KBM-7 (cell line): ENCODE measurements at places on chromosomes 13 and 19.

GRCh38 chr19:31589109-31589508, 239.9 kb upstream of the TSHZ3 start:
- no peak for DNase-seq

DNA sequence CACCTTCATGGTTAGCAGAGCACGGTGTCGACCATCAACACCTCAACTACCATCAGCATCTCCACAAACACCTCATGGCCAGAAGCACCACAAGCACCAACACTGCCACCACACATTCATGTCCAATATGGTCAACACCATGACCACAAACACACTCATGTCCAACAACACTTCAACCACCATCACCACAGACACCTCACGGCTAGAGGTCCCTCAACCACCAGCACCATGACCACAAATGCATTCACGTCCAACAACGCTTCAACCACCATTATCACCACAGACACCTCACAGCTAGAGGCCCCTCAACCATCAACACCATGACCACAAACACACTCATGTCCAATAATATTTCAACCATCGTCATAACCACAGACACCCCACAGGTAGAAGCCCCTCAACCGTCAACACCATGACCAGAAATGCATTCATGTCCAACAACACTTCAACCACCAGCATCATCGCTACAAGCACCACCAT, 10.2 kb downstream of the TRAPPC5 start:
- DNase-seq, result no peak

GRCh38 chr13:49082653-49083536, 107.2 kb downstream of the FNDC3A start:
- DNase-seq, result no peak

DNA sequence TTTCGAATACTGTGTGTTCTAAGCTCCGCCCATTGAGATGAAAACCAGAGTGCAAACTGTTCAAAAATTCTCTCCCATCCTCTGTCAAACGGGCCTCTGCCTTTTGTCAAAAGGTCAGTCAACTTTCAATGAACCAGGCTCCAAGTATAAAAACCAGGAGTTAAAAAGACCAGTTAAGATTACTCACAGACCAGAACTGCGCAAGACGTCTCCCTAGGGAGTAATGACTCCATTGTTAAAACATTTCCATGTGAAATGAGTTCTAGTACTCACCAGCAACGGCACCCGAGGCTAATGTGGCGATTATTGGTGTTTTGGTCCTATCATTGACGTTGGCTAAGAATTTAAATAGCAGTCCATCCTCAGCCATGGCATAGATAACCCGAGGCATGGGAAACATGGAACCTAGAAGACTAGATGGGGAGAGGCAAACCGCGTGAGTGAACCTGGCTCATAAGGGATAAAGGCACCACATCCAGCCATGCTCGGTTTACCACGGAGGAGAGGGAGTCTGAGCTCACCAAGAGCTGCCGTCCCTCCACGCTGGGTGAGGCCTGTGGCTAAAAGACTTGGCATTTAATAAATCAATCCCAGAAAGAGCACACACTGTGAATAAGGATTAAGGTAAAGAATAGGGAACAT, 73.3 kb downstream of the SLC7A1 start:
- DNase-seq, result no peak

DNA sequence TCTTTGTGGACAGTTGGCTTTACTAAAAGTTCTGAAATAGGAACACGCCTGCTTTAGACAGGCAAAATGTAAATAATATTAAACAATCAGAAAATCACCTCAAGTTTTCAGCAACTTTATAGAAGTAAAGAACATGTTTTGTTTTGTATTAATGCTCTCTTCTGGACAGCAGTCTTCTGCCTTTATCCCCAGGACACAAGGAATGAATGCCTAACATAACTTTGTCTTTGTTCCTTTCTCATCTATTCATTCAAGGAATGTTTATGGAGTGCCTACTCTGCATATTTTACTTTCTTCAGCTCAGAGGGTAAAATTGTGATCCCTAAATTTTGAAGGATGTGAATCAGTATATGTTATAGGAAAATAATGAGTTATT, 325.4 kb downstream of the FOXO1 start:
- DNase-seq, result no peak

DNA sequence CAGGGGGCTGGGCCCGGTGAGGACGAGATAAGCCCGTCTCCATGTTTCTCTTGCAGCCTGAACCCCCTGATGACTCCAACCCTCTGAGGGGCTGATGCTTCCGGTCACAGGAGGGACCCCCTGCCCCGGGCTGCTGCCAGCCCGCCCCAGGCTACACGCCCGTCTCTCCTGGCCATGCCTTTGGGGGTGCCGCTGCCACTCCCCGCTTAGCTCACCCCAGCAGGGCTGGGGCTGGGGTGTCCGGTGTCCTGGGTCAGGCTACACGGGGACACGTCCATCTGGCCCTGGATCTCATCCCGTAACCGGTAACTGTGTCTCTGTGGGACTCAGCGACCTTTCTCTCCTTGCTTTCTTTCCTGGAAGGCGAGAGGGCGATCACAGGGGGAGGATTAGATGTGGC, 40.8 kb downstream of the GADD45B start:
- DNase-seq, result no peak

DNA sequence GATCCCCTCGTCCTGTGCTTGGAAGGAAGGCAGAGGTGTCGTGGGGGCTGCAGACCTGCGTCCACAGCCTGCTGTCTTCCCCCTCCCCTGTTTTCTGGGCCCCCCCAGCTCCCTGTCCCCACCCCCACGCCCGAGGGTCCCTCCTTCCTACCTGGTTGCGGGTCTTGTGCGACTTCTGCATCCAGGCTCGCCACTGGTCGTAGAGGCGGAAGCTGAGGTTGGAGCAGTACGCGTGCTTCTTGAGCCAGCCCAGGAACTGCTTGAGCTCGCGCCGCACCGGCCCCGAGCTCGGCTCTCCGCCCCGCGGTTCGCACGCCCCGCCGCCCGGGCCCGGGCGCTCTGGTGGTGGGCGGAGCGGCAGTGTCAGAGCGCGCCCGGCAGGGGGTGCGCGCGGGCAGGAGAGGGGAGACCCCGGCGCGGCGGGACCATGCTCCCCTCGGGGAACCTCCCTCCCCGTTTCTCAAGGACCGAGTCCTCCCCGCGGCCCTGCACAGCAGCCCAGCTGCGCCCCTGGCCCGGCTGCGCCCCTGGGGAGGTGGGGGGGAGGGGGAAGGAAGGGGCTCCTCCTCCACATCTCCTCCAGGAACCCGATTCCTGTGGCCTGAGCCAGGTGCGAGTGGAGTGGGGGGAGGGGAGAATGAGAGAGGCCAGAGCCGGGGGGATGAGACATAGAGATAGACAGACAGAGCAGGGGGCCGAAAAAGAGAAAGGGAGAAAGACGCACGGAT, 5.7 kb downstream of the REX1BD start:
- DNase-seq, result peak; percentile 83

GRCh38 chr19:16289594-16289993, 35.0 kb upstream of the KLF2 start:
- no peak for DNase-seq

- no peak for DNase-seq
Measured at GRCh38 chr19:8386990-8387389, 3.2 kb upstream of the RAB11B start.

- DNase-seq, result peak; percentile 52
Measured at GRCh38 chr19:8161135-8161646, 11.8 kb upstream of the FBN3 start.

DNA sequence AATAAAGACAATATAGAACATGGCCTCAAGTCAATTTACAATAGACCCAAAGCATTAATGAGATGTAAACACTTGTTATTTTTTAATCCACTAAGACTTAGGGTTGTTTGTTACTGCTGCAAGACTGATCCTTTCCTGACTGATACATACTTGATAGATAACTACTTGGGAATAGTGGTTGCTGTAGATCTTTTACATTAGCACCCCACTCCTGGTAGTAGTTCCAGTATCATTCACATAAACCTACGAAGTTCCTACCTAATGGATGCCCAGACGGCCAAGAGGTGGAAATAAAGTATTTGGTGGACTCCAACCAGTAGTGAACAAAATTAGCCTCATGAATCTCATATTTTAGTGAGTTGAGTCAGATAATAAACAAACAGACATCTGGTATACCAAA, 26.9 kb downstream of the ADGRE1 start:
- DNase-seq, result no peak

- no peak for DNase-seq
Measured at GRCh38 chr13:47853236-47853635, 147.8 kb downstream of the SUCLA2 start.

DNA sequence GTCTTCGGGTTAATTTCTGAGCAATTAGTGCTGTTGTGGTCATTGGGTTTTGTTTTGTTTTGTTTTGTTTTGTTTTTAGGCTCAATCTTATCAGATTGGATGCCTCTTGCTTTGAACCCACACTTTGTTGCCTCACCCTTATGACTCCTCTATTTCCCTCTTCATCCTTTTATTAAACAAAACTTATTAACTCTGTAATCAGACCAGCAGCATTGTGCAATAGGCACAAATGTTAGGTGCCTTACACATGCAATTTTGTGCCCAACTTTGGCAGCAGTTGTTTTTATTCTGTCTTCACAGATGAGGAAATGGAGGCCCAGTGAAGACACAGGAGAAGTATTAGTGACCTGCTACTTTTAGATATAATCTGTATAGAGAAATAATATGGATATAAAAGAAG, 377.7 kb downstream of the KCNRG start:
- no peak for DNase-seq

- DNase-seq, result no peak
Measured at GRCh38 chr19:5396963-5397362, 56.4 kb upstream of the PTPRS start.

GRCh38 chr13:34344816-34345215, 526.9 kb downstream of the RFC3 start:
- no peak for DNase-seq

DNA sequence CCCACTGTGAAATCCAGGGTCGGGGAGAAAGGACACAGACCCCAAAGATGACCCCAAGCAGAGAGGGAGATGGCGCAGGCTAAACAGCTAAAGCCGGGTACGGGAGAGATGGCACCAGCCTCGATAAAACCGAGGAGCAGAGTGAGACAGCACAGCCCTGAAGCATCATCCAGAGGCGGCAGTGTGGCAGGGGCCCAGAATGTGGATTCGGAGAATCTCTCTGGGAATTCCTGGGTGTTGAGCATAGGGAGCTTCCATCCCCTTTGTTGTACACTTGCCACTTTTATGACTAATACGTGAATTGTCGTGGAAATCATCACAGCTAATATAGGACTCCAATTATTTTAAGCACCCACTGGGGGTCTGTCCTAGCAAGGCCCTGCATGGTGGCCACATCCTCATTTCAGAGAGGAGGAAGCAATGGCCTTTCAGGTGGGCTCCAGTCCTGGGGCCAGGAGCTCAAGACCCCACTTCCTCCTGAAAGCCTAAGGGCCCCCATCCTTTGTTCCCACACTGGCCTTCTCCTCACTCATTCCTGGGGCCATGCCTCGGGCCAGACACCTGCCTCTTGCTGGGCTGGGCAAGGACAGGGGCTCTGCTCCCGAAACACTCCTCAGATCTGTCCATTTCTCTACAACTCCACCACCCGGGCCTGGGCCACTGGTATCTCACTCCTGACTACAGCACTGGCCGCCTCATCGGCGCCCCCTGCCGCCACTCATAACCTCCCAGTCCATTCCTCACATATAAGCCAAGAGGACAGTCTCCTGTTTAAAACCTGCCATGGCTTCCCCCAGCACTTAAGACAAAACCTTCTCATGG, 29.3 kb upstream of the ATP1A3 start:
- peak; percentile 49 for DNase-seq

DNA sequence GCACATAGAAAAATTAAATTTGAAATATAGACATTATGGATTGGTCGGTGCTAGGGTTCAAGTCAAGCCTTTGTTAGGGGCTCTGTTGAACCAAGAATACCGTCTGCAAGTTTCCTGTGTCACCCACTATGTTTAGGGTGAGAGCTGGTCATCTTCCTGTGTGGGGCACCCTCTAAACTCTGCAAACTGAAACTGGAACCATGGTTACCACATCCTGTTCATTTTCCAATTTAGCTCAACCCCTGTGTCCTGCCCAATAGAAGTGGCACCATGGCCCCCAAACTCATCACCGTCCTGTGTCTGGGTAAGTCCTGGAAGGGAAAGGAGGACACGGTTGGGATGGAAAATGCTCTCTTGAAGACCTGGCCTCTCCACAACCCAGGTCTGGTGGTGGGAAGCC, 29.9 kb downstream of the LAIR2 start:
- DNase-seq, result no peak

DNA sequence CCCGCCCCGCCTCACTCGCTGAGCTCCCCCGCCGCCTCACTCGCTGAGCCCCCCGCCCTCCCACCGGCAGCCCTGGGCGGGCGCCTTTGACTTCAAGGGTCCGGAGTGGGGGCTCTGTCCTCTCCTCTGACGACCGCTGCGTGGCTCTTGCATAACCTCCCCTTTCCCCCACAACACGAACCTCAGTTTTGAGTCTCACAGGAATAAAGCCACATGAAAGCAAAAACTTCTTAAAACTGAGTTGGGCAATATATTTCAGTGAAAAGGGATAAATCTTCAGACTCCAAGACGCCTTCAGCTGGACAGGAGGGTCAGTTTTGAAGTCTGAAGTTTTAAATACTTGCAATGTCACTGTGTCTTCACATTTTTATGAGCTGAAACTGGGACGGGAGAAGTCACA, 70.6 kb upstream of the C13orf46 start:
- no peak for DNase-seq

- no peak for DNase-seq
Measured at GRCh38 chr13:84574851-84575250, 692.6 kb upstream of the SLITRK1 start.

DNA sequence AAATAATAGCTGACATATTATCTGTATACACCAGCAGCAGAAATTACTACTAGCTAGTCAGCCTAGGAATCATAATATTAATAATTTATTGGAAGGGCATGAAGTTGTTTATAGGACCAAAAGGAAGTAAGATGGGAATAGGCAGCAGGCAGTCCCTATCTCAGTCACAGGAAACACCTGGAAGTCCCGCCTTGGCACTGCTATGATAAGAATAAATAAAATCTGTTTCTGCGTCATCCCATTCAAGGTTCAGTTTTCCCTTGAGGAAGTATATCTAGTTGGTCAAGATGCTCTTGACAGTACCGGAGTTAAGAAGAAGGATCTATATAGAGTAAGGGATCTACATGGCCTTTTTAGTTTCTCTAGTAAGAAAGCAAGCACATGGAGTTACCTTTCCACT, 830.8 kb downstream of the DIAPH3 start:
- DNase-seq, result no peak

DNA sequence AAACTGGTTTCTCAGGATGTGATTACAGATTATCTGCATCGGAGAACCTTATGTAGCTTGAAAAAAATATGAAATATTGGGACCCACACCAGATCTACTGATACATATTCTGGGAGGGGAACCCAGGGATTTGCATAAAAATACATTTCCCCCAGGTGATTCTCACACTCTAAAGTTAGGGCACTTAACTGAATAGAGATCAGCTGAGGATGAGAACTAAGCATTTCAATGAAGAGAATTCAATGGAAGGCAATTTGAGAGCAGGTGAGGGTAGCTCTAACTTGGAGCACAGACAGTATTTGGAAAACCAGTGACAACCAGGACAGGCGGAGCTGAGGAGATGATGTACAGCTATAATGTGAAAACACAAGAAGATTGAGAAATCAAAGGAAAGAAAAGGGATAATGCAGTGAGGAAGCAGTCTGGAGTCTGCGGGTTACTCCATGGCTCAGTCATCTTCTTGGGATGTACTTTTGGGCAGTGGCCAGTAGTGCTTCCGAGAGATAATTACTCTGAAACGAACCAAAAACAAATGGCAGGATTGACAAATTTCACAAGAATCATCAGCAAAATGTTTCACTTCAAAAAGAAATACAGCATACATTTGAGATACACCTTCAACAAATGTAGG, 6.1 kb upstream of the OXGR1 start:
- no peak for DNase-seq

- no peak for DNase-seq
Measured at GRCh38 chr19:732148-733069, 18.5 kb upstream of the MISP start.
